ENCODE measurements at places on chromosomes 6 and 20.

DNA sequence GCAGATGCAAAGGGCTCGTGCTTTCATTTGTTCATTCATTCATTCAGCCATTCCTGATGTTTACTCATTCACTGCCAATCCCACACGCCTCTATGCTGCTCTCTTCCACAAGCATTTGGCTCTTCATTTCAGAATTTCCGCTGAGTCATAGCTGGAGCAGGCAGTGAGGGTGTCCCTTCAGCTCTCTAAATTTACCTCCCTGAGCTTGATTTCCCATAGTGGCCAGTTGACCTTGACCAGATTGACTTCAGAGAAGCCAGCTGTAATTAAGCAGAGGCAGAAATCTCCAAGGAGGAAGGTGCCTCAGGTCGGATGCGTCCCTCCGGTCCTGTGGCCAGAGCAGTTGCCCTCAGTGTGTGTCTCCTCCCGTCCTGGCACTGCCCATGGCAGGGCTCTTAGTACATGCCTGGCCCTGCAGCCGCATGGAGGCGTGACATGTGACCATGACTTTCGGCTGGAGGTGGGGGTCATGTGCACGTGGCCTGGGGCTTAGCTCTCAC lies 267.2 kb upstream of the ECI2 start:
- no peak for DNase-seq

- DNase-seq, result no peak
Measured at GRCh38 chr20:8346700-8347270, 214.7 kb downstream of the PLCB1 start.

DNA sequence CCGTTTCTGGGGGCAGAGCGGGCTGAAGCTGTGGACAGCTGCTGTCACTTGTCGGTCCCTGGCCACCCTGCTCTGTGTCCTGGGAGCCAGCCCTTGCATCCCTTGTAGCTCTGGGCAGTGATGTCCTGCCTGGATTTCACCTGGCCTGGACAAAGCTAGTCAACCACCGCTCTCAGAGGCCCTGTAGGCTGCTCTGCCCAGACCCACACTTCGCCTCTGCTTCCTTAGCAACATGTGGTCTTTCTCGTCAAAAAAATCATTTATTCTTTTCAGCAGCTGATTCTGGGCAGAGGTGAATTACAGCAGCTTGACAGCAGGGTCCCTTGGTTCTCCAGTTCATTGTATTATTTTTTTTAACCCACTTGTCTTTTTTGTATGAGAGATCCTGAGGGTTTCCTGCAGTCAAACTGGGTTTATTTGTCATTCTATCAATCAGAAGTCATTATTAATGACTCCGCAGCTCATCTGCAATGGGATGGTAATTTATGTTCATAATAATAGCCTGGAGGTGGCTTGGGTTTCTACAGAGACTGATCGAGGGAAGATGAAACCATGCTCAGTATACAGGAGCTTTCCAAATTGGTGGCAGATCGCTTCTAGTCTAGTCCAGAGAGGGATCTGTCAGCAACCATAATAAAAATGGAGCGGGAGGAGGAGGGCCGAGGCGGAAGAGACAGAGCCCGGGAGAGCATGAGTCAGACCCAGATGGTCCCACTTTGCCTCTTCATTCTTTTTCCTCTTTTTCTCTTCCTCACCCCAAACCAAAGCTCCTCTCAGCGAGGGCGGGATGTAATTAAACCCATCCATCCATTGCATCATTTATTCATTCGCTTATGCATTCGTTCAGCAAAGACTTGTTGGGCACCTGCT lies 22.4 kb downstream of the EDN3 start:
- DNase-seq, result no peak

GRCh38 chr6:144190080-144190479 lies 39.8 kb downstream of the STX11 start:
- DNase-seq, result no peak

DNA sequence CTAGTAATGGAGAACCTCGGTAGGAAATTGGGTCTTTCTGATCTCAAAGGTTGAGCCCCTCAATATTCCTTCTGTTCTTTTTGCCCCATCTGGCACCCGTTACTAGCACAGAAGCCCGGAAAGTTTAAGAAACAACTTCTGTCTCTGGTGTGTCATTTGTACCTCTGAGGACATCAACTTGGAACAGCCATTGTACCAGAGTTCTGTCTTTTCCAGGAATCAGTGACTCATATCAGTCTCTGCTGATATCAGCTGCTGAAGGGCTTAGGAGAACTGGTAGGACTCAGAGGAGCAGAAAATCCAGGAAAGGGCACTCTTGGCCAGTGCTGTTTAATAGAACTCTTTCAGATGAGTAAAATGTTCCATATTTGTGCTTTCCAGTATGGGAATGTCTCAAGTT lies 78.3 kb upstream of the CHD6 start:
- no peak for DNase-seq

- DNase-seq, result no peak
Measured at GRCh38 chr6:7637533-7637932, 47.5 kb downstream of the SNRNP48 start.

- DNase-seq, result no peak
Measured at GRCh38 chr6:10180138-10181074, 234.5 kb downstream of the TFAP2A start.

- no peak for DNase-seq
Measured at GRCh38 chr6:13286181-13286580, 42.2 kb downstream of the TBC1D7 start.

DNA sequence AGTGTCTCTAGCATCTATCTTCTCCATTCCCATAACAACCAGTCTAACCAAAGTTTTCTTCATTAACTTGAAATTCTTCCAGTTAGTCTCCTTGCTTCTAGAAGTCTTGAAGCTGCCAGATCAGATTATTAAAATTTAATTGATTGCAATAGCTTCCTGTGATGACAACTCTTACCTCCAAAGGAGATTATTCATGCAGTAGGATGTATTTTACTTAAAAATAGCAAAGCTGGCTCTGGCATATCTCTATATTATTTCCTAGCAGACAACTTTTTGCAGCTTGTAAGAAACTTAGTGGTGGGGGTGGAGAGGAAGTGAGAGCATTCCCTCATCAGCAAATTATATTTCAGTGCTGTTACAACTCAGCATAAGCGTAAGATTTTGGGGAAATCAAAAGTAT lies 290.4 kb downstream of the GRIK2 start:
- no peak for DNase-seq

DNA sequence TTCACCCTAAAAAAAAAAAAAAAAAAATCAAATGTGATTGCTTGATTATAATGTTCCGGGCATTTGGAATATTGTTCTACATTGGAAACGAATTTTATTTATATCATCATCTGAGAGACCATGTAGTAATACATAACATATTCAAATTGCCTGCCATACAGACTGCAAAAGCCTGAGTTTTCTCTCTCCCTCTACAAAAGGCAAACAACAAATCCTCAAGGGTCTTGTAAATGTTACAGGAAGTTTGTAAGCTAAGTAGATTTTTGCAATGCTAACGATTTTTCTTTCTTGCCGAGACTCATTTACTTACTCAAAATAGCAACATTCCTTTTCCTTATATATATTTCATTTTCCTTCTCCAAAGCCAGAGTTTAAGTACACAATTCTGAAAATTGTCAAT lies 49.0 kb upstream of the HTR1E start:
- no peak for DNase-seq

DNA sequence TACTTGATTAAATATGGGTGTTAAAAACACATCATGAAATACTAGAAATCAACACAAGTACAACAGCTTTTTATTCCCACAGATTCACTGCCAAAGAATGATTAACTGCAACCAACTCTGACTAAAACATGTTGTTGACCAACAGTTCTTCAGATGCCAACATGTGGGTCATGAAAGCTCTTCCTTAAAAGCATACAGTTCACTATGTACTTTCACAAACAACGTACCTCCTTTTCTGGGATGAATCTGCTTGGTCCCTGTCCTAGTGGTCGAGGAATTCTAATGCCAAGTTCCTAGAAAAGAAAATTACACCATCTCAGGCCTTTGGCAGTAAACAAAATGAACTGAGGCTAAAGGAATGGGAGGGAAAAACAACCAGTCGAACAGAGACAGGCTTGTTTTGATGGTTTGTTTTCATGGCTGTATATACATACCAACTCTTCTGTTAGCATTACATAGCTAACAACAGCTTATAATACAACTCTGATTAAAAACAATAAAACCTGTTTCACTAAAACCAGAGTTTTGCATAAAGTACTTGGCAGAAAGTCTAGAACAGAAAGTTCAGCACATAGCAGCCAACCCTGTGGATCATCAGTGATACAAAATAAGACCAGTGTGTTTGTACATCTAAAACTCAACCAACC lies 92.5 kb downstream of the SESN1 start:
- no peak for DNase-seq

DNA sequence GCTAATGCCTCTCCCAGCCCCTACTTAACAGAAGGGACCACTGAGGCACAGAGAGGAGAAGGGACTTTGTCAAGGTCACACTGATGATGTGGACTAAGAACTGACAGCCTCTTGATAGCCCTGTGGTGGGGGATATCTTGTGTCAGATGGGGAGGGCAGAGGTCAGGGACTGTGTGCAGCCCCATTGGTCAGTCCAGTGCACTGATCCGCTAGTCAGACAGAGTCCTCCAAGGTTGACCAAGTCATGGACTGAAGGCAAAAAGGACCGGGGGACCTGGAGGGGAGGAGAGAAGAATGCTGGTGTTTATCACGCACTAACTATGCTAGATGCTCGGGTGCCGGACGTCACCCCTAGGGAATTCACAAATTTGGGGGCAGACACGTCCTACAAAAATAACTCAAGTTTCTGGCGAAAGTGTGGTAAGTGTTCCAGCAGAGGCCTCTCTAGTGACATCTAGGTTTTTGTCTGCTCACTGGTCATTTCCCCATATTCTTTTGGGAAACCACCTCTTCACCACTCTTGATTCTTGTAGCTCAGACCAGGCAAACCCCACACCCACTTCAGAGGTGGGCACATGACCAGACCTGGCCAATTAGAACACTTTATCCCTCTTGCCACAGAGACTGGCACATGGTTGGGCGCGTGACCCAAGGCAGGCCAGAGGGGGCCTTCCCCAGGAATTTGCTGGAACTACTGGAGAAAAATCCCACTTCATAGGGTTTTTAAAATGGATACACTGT lies 21.0 kb downstream of the TCF15 start:
- DNase-seq, result no peak

- peak; percentile 5 for DNase-seq
Measured at GRCh38 chr20:2156666-2157624, 55.3 kb downstream of the STK35 start.

- DNase-seq, result no peak
Measured at GRCh38 chr20:1861347-1861976, 33.7 kb upstream of the SIRPA start.

DNA sequence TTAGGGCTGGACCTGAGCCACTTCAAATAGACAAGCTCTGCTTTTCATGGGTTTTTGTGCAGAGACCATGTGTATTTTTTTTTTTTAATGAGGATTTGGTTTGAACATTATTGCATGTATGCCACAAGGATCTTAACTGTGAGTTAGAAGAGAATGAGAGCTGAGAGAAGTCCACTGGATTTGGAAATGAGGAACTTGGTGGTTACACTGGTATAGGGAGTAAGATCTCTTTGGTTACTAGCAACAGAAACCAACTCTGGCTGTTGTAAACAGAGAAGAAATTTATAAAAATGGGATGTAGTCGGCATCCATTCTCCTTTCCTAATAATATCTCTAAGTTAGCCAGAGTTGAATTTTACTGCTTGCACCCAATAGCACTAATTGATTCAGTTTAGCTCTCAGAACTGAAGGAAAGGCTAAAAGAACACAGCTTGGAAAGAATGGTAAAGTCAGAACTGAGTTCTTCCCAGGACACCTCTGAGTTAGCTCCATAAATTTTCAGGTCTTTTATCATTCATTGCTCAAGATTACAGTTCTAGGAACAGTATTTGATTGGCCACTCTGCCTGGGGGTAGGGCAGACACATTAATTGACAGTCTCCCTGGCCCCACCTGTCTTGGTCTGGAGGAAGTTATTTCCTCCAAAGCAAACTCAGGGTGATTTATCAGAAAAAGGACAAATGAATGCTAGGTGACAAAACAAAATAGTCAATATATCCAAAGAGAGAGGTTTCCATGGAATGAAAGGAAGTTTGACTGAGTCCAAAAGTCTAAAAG lies 3.9 kb upstream of the WFDC2 start:
- no peak for DNase-seq

GRCh38 chr6:118344014-118344670 lies 204.0 kb upstream of the PLN start:
- DNase-seq, result no peak

GRCh38 chr20:5928836-5929715 lies 21.3 kb downstream of the TRMT6 start:
- no peak for DNase-seq

DNA sequence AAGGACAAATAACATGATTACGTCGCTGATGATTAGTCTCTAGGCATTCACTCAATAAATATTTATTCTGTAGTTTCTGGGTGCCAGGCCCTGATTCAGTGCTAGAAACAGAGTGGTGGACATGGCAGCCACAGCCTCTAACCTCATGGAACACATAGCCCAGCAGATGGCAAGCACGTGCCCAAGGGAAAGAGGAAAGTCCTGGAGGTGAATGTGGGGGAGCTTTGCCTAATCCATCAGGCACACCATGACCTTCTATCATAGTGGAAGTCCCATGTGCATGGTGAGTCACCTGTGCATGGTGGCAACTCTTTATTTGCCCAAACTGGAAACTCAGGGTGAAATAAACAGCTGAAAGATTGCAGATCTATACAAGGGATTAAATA lies 143.0 kb upstream of the TNFAIP3 start:
- DNase-seq, result no peak

- no peak for DNase-seq
Measured at GRCh38 chr6:79717989-79718388, 86.9 kb downstream of the SH3BGRL2 start.

DNA sequence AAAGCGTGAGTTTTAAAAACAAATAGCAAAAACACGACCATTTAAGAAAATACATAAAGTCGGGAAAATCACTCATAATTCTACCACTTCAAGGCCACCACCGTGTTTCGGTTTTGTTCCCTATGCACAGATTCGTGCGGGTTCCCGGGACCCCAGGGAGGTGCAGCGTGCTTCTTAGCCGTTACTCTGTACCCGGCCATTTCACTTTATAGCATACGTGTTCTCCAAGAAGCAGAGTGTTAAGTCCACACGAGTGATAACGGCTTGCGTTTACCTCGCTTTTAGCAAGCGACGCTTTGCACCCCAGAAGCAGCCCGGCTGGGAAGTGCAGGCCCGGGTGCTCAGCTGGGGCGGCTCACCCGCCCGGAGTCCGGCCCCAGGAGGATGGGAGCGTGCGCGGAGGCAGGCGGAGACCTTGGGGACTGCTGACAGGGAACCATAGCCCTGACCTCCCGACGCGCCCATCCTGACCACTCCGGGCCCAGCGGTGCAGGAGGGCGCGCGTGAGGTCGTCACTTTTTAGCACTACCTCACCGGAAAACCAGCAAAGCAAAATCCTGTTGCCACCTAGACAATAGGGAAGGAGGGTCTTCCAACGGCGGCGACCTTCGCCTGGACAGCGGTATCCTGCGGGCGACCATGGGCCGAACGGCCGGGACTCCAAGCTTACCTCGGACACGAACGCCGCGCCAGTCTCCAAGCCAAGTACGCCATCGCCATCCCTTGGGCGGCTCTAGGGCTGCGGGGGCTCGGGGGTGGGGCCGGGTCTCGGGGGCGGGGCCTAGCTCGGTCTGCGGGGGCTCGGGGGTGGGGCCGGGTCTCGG lies at the start of gene ECI2:
ECI2 (minus strand) TSS at position 735 of the 824 bp plus-strand sequence; CDS start at position 720, 15 bp downstream.
- DNase-seq, result peak; percentile 90

GRCh38 chr20:38001981-38002380 lies 31.3 kb downstream of the TTI1 start:
- no peak for DNase-seq
